ENCODE measurements at places on chromosomes 12 and 14. TPM values are rescaled to one million over a fixed set of nuclear protein-coding genes. Genes with fewer than 3 reads are reported as not detected.

DNA sequence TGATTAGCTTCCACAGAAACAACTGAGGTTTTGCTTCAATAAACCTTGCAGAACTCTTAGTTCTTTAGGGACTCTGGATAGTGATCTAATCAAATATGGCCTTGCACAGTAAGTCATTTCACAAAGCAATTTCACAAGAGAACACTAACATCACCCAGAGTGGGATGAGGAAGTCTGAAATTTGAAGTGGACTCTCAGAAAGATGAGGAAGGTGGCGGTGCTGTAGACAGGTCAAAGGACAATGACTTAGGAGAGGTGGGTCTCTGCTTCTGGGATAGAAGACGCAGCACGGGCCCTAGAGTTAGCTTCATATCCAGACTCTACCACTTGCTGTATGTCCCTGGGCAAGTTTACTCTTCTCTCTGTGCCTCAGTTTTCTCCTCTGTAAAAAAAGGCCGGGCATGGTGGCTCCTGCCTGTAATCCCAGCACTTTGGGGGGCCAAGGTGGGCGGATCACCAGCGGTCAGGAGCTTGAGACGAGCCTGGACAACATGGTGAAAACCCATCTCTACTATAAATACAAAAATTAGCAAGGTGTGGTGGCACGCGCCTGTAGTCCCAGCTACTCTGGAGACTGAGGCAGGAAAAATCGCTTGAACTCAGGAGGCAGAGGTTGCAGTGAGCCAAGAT is 18.9 kb downstream of the FOS start:
- no peak for DNase-seq

GRCh38 chr12:67854351-67854750 is 134.9 kb upstream of the IFNG-AS1 start:
- no peak for DNase-seq

AQP2 gene
- not detected for polyA plus RNA-seq

- no peak for DNase-seq
Measured at GRCh38 chr12:24881227-24881626, 67.7 kb downstream of the BCAT1 start.

GRCh38 chr12:55932551-55932910 is 1.6 kb downstream of the DGKA start:
- peak; percentile 33 for DNase-seq

DNA sequence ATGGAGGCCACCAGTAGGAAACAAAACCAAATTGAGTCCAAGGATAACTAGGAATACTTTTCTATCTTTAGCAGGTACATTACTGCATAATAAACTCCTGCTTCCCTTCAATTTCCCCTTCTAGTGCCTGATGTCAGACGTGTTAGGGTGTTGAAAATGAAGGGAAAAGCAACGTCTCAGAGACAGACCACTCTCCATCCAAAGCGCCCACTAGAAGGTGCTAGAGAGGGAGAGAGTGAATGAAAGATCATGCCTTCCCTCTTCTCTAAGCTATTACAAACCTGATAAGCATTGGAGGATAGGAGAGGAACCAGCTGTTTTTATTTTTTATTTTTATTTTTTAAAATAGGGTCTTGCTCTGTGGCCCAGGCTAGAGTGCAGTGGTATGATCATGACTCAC is 64.1 kb downstream of the ZNF641 start:
- DNase-seq = no peak

TOMM20L gene
- polyA plus RNA-seq = not detected

- DNase-seq = no peak
Measured at GRCh38 chr12:28223858-28224257, 33.6 kb downstream of the CCDC91 start.

All from IMR-90 (cell line).